ENCODE measurements at places on chromosomes 2 and 18.

GRCh38 chr2:205187731-205188130 lies 494.6 kb upstream of the NRP2 start:
- no peak for DNase-seq

DNA sequence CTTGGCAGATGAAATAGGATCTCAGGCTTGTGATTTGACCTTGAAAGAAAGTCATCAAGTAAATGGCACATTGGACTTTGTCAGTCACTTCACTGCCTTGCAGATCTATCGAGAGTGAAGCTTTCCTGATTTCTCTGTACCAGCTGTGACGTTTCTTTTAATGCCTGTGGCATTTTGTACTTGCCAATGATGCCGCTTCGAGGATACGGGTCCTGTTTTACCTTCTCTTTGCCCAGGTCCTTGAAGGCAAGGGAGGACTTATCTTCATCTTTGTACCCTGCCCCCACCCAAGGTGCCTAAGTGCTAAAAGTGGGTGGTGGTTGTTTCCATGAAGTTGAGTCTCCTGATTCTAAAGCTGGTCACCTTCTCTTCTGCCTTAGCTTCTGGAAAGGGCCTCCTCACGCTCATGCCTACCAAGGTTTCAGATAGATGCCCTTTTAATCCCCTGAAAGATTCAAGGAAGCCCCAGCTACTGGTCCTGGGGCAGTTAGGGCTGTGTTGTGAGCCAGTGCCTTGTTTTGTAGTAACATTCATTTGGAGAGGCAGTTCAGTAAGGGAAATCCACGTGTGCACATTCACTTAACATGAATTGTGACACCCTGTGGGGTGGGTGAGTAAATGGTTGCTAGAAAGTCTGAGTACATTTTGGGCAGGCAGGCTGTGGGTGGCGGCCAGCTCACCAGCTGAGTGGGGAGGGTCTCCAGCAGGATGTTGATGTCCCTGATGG lies 6.1 kb downstream of the LBH start:
- no peak for DNase-seq

DNA sequence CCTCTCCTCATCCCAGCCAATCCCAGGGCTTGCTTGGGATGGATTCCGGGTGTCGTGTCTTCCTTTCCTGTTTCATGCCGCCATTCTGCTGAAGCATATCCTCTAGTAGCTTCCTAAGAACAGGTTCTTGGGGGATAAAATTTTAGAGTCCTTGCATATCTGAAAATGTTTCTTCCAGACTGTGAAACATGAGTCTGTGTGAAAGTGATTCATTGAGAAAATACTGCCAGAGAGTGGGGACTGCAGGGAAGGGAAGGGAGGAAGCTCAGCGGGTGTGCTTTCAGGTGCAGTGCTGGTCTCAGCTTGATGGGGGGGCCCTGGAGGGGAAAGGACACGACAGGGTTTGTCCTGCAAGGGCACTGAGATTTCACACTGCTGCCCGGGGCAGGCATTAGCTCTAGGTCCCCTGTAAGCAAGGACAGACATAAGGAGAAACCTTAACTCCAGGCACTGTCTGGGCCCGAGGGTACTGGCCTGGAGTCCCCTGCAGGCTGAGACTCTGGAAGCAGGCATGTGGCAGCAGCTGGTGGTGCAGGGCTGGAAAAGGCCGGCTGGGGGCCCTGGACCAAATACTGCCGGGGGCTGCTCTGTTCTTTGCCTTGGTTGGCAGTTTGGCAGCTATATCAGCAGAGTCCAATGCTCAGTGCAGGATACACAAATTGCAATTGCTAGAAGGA lies 97.6 kb upstream of the HS6ST1 start:
- no peak for DNase-seq

GRCh38 chr18:80238651-80239260 lies 8.6 kb downstream of the PARD6G start:
- DNase-seq, result no peak

- no peak for DNase-seq
Observed at GRCh38 chr2:8196316-8196715, 485.5 kb upstream of the ID2 start.

- no peak for DNase-seq
Observed at GRCh38 chr2:83585250-83585649, 873.8 kb downstream of the SUCLG1 start.

GRCh38 chr2:240780023-240780700 lies 39.9 kb downstream of the KIF1A start:
- no peak for DNase-seq

DNA sequence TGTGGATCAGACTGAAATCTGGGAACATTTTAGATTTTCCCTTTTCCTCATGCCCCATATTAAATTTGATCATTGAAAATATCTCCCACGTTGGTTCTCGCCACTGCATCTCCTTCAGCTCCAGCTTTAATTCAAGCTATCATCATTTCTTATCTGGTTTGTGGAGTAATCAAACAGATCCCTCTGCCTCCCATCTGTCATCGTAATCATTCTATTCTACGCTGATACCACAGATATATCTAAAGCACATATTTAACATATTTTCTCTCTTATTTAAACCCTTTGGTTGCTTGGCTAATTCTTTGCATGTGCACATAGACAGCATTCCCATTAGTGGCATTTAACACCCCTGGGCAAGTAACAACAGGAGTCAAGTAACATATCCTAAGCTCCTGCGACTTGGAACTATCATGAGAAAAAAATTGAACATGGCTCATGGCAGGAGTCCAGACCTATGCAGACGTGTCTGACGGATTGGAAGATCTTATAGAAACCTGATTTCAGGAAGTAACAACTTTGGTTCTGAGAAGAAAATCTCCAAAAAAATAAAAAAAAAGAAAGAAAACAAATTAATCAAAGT lies 158.8 kb upstream of the KYNU start:
- DNase-seq, result no peak

- peak; percentile 46 for DNase-seq
Observed at GRCh38 chr2:1854729-1855547, 110.6 kb upstream of the PXDN start.

GRCh38 chr2:47127862-47128543 lies 27.1 kb downstream of the STPG4 start:
- peak; percentile 34 for DNase-seq

- no peak for DNase-seq
Observed at GRCh38 chr2:237306083-237306786, 107.7 kb downstream of the COL6A3 start.

DNA sequence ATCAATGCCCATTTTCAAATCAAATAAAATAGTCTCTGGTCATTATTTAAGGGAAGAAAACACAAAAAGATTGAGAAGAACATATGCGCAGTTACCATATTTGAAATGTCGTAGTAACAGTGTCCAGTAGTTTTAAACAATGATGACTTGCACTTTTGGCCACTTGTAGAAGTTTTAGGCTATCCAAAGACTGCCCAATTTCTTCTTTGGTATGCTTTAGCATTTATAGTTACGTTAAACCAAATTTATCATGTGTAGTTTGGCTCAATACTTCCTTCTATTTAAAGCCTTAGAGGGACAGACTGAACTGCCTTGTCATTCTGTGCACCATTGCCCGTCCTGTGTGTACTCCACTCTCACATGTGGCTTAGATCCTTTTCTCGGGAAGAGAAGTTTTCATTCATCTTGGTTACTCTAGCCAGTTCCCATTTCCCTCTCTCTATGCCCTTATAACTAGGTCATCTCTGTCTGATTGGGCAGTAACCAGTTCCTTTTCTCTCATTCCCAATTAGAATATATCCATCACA lies 84.8 kb upstream of the TTN start:
- no peak for DNase-seq

GRCh38 chr18:8747440-8747937 lies 42.1 kb downstream of the MTCL1 start:
- DNase-seq, result peak; percentile 35

- no peak for DNase-seq
Observed at GRCh38 chr2:217790681-217791392, 212.0 kb downstream of the TNS1 start.

DNA sequence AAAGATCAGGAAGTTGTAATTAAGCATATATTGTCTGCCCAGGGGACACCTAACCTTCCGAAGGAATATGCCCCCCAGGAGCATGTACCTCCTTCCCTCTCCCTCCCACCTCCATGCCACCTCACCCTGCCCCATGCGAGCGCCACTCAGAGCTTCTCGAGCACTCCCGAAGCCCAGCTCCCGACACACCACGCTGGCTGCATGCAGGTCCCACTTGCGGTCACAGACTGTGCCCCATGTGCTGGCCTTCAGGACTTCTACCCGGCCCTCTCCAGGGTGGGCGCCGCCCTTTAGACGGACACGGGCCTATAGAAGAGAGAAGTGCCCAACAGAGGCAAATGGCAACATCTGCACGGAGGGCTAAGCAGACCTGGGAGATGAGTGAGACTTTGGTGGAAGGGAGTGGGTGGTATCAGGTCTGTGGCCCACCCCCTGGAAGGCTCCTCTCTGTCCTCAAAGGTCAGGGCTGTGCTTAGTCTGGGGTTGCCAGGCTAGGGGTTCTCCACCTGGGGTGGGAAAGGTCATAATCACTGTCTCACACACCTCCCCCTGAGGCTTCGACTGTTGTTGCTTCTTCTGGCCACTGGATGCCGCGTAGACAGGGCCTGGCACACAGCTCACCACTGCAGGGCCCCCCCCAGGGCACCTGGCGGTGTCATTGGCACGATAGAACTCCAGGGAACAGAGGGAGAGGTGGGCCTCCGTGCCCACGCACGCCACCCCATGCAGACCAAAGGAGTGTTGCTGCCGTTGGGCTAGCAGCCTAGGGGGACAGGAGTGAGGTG lies 6.6 kb downstream of the HTRA2 start:
- DNase-seq, result no peak

- no peak for DNase-seq
Observed at GRCh38 chr2:3664925-3665324, 6.9 kb downstream of the ALLC start.

- DNase-seq, result no peak
Observed at GRCh38 chr18:10942998-10943397, 206.4 kb downstream of the PIEZO2 start.

- DNase-seq, result no peak
Observed at GRCh38 chr2:160634436-160634835, 140.8 kb upstream of the RBMS1 start.

DNA sequence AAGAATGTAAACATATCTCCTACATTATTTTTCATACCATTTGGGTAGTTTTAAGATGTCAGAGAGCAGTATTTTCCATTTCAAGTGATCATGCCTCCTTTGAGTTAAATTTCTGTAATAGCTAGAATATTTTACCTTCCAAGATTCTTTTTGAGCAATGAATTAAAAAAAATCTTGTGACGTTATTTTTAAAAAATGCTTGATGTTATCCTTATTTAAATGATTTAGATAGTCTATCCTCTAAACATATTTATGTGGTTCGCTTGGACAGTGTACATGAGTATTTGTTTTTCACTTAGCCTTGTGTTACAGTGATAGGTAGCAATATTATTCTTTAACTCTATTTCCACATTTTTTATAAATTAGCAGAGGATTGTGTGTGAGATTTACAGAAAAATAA lies 639.2 kb upstream of the CDH2 start:
- DNase-seq, result no peak

DNA sequence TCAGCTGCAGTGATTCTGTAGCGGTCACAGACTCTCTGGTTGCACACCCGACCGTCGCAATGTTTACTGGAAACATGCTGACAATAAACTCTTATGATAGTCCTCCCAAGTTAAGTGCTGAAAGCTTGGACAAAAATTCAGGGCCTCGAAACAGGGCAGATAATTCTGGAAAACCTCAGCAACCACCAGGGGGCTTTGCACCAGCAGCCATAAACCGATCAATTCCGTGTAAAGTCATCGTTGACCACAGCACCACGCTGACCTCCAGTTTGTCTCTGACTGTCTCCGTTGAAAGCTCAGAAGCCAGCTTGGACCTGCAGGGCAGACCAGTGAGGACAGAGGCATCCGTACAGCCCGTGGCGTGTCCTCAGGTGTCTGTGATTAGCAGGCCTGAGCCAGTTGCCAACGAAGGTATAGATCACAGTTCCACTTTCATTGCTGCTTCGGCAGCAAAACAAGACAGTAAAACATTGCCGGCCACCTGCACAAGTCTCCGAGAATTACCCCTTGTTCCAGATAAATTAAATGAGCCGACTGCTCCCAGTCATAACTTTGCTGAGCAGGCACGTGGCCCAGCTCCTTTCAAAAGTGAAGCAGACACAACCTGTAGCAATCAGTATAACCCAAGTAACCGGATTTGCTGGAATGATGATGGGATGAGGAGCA lies 166.1 kb downstream of the ASXL3 start:
- DNase-seq, result no peak

DNA sequence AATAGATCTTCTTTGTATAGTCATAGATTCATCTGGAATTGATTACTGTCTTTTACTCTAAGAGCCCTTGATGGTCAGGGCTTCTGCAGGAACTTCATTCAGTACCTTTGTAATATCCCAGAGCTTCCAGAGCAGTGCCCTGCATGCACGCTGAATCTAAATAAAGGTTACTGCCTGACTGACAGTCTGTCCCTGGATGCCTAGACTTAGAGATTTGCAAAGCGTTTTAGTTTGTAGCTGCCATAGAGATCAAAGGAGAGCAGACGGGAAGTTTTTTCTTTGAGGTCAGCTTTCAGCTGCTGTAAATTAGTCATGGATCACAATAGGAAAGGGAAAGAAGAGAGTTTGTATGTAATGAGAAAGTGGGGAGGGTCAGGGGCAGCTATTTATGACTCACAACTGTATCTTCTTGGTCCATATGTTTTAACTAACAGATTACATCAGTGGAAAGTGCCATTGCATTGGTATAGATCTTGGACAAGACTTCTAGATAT lies 45.2 kb upstream of the NYAP2 start:
- no peak for DNase-seq

DNA sequence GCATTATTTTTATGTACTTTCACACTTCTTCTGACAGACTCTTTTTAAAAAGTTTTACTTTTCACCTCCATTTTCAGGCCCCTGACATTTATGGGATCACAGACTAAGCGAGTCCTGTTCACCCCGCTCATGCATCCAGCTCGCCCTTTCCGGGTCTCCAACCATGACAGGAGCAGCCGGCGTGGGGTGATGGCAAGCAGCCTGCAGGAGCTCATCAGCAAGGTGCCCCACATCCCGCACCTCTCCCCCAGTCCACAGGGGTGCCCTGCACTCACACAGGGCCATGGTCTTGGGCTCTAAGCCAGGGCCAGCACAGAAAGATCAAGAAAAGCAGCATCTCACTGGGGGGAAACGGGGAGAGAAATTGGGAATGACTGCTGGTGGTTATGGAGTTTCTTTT lies 8.6 kb downstream of the CIDEA start:
- DNase-seq, result no peak

DNA sequence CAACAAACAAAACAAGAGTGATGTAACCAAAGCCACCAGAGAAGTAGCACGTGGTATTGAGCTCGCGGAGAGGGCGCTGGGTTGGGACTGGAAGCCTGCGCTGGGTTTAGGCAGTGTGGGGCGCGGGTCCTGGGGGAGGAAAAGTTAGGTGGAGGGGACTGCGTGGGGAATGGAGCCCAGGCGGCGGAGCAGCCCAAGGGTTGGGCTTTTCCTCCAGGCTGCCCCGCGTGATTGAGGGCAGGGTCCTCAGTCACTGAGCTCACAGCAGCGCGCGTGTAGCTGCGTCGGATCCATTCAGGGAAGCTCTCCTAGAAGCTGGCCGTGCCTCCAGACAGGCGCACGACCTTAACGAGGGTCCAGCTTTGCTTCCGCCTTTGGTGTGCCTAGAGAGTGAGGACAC lies 357.4 kb downstream of the GALR1 start:
- no peak for DNase-seq

Data from Karpas-422 (cell line).